ENCODE measurements at places on chromosomes 5 and 9.
A peak's percentile ranks its signal among the peaks of the same experiment; 100 is the strongest.

GRCh38 chr5:172455511-172456061 lies 1.3 kb upstream of the SH3PXD2B start:
- no peak for DNase-seq

DNA sequence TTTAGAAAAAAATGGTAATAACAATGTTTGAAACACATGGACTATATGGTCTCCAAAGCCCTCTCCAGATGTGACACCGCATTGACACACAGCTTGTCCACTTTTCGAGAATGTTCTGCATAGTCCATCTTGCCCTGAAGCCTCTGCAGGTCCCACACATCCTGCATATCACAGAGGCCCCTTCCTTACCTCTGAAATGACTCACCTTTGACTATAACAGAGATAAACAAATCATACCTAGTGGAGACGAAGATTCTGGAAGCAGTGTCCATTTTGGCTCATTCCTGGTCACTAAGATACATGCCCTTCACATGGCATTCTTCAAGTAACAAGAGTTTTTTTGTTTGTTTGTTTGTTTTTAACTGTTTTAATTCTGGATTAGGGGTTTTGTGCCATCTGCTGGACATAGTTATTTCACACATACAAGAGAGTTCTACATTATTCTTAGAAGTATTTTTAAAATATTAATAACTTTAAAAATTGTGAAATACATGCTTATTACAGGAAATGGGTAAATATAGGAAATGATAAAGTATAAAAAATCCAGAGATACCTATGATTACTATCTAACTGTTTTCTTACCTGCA lies 5.1 kb downstream of the ARL14EPL start:
- DNase-seq = no peak

GRCh38 chr5:107319901-107320300 lies 350.8 kb downstream of the EFNA5 start:
- no peak for DNase-seq

DNA sequence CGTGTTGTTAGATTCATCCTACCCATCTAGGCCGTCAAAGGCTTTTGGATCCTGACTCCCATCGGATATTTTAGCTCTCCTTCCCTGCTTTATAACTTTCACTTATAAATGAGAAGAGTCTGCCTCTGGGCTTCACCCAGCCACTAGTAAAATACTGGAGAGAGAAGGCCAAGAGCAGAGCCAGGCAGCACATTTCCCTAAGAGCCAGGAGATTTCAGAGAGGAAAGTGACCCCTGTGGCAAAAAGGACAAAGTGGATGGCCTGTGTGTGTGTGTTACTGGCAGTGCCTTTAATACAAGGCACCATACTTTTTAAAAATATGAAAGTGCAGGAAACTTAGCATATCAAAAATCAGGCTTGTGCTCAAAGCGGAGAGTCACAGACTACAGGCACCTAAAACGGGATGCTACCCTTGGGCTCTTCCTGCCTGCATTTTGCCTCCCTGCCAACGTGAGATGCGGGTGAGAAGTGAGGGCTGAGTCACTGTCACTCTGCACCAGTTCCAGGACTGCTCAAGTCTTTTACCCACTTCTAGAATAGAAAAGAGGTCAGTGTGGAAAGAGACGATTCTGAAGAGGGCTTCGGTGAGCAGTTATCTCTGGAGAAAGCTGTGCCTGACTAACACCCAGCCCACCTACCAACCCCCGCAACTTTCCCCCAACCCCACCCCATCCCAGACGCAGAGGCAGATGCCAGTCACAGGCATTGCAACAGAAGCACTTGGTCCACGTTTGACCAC lies 15.9 kb downstream of the NFIL3 start:
- no peak for DNase-seq

DNA sequence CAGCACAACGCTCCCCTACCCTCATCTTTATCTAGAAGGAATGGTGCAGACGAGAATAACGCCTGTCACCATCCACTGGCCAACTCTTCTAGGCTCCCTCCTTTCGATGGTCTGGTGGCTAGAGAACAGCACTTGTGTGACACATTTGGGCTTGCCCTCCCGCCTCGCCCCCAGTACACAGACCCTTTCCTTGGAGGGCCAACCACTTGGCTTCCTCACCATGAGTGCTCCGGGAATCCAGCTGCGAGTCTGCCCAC lies 1.4 kb downstream of the GNAQ start:
- DNase-seq = peak; percentile 10

GRCh38 chr5:14686517-14686916 lies 22.0 kb downstream of the OTULIN start:
- DNase-seq = no peak

DNA sequence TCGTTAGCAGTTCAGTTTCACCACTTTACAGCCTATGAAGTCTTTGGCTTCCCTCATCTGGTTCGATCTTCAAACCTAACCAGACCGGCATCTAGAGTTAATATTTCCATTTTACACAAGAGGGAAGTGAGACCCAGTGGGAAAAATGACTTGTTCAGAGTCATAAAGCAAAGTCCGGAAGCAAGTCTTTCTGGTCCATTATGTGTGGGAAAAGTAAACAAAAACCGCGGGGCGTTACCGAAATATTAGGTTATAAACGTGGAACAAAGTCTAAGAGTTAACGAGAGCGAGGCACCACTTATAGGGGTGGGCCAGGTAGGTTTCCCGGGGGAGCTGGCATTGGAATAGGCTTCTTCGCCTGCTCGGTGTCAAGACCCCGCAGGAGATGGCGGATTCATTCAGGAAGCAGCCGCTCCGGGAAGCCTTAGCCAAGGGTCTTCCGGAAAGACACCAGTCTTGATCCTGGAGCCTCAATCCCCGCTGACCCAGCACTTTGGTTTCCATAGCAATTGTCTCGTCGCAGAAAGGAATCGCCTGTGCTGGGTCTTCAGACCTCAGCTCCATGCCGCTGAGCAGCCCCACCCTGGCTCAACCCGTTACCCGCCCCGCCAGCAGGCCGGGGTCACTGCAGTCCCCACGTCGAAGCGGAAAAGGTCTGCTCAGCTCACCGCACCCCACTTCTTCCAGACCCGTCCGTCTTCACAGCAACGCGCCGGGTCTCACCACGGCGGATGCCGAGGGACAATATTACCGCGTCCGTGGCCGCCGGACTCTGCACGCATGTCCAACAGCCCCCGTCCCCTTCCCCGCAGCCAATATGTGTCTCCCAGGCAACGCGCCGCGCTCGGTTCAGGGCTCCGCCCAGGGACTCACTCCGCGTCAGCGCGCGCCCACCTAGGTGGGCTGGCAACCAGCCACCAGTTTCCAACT lies at the start of gene C5orf52:
Gene C5orf52 (plus strand): TSS at position 872 of the 930 bp plus-strand sequence. CDS start 82 bp downstream, outside the sequence.
- peak; percentile 23 for DNase-seq

- no peak for DNase-seq
Measured at GRCh38 chr9:131961496-131961880, 118.2 kb downstream of the MED27 start.

DNA sequence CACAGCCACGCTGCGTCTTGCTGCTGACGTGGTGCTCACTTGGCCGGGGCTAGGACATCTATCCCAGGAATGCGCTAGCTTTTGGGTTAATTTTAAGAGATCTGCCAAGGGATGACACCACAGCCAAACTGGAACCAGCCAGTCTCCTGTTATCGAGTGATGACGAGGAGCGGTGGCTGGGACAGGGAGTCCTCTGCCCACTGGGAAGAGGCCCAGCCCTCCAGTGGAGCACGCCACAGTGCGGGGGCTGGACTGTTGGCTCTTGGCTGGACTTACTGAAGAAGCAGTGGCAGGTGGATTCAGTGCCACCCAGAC lies 55.1 kb upstream of the PHYKPL start:
- no peak for DNase-seq

DNA sequence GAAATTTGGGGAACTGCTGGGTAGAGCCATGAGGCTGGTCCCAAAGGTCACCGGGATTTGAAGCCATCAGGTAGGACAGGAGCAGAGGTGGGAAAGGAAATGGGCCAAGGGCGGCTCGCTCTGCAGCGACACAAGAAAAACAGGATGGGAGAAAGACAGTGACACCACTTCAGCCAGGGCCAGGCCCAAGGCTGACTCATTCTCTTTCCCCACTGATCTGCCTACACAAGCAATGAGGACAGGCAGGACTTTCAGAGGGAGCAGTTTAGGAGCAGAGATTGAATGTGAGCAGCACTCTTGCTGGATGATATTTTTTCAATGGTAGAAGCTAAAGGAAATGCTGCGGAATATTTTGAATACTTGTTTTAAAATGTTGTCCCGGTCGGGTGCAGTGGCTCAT lies 3.5 kb downstream of the RUFY1 start:
- no peak for DNase-seq

GRCh38 chr5:93748875-93749397 lies 7.5 kb upstream of the POU5F2 start:
- no peak for DNase-seq

DNA sequence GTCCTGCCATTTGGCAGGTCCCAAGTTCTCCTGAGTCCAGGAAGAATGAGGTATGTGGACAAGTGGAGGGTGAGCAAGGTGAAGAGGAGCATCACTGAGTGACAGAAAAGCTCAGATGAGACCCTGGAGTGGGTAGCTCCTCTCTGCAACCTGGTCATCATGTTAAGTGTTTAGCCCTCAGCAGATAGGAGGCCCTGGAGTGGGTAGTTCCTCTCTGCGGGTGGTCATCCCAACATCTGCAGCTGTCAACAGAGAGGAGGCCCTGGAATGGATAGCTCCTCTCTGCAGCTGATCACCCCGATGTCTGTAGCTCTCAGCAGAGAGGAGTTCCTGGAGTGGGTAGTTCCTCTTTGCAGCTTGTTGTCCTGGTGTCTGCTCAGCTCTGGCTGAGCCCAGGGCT lies 48.4 kb downstream of the NDUFAF2 start:
- DNase-seq = no peak

DNA sequence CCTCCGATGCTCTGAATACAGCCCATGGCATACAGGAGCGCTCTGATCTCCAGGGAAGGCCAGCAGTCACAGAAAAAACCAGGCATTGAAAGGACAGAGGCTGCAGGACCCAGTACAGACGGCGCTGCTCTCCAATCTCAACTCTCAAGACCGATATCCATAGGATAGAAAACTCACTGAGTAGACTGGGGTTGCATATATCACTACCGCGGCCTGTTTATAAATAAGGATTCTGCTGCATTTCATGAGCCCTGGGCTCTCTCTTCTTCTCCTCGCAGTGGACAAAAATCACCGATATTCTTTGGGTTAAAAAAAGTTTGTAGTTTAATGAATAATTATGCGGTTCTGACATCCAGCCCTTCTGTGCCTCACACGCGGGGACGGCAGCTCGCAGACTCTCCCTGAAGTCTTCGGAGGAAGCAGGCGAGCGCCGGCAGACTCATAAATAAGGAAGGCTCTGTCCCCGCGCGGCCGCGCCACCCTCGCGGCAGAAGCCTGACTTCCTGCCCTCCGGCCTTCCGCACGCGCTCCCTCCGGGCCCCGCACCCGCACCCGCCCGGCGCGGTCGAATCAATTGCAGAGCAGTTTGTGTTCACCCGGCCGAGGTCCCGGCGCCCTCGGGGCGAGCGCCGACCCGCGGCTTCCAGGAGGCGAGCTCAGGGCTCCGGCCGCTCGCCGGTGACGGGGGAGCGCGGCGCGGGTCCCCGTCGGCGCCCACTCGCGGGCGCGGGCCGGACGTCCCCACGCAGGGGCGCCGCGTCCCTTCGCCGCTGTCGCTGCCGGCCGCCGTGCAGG lies at the start of gene FAM78A:
Gene FAM78A (minus strand): TSS at position 417 of the 795 bp plus-strand sequence. CDS start 331 bp downstream, at position 86.
- peak; percentile 33 for DNase-seq

DNA sequence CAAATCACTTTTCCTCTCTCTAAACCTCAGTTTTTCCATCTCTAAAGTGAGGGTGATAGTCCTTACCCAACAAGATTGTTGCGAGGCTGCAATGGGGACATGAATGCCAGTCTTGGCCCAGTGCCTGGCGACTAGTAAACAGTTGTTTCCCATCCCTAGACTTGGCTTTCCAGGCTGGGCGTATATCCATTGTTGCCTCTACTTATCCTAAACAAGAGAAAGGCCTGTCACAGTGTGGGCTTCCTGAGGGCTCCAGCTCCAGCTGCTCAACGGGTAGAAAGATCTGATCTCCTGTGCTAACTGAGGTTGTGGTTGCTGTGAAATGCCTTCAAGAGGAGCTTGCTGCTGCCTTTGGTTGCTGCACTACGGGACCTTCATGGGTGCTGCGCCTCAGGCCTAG lies 142.0 kb downstream of the NSG2 start:
- DNase-seq = no peak

GRCh38 chr9:91761362-91761761 lies 188.7 kb downstream of the ROR2 start:
- no peak for DNase-seq

DNA sequence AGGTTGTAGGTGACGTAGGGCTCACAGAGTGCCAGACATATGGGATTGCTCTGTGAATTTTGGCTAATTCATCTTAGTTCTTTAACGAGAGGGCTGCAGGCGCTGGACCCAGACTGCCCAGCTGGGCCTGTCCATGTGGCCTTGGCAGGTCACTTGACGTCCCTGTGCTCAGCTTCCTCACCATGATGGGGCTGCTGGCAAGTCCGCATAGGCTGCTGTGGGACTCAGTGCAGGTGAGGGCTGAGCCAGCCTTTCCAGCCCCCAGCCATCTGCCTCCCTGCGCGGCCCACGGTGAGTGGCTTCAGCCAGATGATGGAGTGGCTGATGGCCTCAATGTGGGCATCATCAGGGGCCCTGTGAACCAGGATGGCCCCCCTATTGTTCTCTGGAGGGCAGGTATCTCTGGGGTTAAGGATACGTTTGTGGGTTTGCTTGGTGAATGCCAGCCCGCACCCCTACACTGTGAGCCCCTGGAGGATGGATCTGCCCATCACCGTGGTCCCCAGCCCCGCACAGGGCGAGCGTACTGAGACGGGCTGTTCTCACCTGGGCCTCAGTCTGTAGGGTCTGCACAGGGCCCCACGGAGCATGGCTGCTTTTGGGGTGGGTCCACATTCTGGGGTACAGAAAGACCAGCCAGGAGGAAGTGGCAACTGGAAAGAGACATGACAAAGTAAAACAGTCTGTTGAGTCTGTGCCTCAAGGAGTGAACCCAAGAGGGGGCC lies 3.7 kb downstream of the CARD19 start:
- DNase-seq = no peak

- no peak for DNase-seq
Measured at GRCh38 chr5:117201001-117201400, 626.4 kb upstream of the SEMA6A start.

DNA sequence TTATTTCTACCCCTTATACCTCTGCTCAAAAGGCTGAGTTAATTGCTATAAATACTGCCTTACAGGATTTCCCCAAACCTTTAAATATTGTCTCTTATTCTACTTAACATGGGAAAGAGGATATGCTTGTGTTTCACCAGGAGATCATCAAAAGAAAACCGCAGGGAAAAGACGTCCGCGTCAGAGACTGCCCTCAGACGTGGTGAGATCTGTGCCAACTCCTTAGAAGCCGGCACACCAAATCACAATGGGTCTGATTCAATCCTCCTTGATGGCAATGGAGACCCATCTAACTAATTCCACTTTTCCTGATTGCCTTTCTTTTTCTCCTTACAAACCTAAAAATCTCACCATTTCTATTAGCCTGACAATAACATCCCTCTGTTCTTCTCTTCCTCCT lies 55.0 kb downstream of the SH3PXD2B start:
- DNase-seq = no peak
